ENCODE measurements at places on chromosomes 13 and 19.

DNA sequence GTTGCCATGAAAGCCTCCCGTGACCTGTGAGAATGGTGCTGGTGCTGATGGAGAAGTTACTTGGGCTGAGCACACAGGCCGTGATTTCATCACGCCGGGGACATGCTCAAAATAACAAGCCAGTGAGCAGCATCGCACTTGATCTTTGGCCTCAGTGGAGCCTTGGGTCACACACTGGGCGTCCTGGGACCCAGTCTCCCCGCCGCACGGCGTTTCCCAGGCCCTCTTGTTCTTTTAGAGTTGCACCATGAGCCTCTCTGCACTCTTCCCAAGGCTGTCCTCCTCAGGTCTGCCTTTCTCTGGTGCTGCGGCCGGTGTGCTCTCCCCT lies 9.5 kb upstream of the NDUFS7 start:
- no peak for DNase-seq

DNA sequence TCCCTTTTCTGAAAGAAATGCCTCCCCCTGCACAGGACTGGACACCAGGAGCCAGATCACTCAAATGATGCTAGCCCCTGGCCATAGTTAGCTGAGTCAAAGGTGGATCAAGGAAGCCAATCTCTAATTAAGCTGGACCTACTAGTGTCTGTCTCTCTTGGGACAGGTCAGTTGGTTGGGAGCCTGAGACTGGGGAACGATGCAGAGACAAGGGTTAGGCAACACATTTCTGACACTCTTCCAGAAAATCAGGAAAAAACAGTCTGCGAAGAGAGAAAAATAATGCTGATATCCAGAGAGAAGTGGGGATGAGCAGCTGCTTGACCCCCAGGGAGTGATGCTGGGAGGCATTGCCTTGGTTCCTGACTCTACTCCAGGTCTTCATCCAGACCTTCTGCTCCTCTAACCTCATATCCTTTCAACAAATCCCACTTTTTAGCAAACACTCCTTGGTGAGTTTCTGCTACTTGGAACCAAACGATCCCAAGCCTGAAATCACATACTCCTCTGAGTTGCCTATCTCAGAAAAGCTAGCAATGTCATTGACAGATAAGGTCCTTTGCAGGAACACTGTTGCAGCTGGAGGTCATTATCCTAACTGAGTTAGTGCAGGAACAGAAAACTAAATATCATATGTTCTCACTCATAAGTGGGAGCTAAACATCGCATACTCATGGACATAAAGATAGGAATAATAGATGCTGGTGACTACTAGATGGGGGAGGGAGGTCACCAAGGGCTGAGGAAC lies 369.7 kb downstream of the COG6 start:
- DNase-seq, result no peak

DNA sequence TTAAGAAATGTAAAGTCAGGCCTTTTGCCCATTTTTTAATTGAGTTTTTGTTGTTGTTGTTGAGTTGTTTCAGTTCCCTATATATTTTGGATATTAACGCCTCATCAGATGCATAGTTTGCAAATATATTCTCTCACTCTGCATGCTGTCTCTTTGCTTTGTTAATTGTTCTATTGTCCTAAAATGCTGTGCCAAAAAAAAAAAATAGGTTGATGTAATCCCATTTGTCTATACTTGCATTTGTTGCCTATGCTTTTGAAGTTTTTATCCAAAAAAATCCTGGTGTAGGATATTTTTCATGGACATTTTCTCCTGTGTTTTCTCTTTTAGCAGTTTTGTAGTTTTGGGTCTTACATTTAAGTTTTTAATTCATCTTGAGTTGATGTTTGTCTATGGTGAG lies 163.3 kb upstream of the STARD13 start:
- no peak for DNase-seq

DNA sequence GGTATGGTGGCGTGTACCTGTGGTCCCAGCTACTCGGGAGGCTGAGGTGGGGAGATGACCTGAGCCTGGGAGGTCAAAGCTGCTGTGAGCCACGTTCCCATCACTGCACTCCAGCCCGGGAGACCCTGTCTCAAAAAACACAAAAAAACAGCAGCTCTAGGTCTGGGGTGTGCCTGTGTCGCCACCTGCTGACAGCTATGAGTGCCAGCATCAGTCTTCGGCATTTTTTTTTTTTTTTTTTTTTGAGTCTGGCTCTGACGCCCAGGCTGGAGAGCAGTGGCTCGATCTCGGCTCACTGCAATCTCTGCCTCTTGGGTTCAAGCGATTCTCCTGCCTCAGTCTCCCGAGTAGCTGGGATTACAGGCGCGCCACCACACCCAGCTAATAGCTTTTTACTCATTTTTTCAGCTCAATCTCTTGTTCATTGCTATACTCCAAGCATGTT lies 10.1 kb downstream of the AP2S1 start:
- DNase-seq, result peak; percentile 55

GRCh38 chr19:33194886-33195644 lies 935 bp downstream of the LRP3 start:
- peak; percentile 62 for DNase-seq

DNA sequence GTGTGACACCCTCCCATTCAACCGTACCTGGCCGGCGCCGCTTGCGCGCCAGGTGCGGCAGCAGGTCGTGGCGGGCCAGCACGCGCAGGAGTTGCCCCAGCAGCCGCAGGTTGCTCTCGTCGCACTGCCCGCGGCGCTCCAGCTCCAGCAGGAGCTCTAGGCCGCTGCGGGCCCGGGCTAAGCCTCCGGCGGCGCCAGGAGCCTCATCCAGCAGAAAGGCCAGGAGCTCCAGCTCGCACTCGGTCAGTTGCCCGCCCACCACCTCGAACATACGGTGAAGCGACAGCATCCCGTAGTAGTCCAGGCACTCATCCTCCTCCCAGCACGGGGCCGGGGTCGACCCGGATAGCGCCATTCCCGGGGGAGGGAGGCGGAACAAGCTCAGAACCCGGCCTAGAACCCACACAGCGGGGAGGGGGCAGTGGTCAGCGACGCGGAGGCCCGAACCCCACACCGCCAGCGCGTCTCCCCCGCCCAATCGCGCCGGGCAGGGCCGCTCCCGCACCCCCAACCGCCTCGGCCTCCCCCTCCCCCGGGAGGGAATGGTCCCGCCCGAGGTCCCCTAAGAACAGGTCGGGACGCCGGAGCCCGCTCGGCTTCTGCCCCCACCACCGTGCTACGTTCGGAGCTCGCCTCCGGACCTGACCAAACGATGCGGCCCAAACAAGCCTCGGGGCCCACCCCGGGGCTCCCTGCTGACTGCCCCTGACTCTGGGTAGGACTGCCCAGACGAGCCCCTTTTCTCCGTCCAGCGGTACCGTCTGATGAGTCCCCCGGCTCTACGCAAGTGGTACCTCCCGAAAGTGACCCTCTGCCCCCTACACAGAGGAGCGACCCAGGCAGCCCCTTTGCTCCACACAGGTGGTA lies 591 bp downstream of the DEDD2 start:
- peak; percentile 34 for DNase-seq

GRCh38 chr19:34430738-34431625 lies 2.8 kb downstream of the UBA2 start:
- DNase-seq, result peak; percentile 68

DNA sequence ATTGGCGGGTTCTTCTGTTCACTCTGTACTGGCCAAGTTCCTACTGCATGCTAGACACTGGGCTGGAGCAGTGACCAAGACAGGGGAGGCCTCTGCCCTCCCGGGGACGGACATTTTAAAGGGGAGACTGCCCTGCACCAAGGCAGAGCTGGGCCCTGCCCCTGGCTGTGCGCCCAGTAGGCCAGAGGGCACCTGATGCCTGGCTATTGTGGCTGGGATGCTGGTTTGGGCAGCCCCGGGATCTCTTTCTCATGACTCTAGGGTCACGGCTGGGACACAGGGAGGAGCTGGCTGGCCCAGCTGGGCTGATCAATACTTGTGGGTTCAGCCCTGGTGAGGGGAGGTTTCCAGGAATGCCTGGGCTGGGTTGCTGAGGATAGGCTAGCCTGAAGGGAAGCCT lies 17.7 kb downstream of the LIPE start:
- DNase-seq, result no peak

- DNase-seq, result no peak
These were observed 201.7 kb downstream of the NUFIP1 start for GRCh38 chr13:44787617-44788016.

DNA sequence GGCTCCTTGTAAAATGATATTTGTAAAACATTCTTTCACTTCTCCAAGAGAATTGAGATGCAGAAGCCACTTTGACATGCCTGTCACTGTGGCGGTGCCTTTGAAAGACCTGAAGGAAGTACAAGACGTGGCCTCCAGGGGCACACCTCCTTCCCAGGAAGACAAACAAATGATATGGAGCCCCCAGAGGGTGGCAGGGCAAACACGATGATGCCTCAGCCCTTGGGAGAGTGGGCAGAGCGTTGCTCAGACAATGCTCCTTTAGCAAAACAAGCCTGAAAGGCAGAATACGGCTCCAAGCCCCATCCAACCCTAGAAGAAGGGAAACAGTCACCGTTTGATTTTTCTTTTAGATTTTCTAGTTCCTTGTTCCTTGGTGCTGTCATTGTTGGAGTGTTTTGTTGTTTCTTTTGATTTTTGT lies 9.2 kb upstream of the ATP12A start:
- DNase-seq, result no peak

GRCh38 chr13:96982672-96983071 lies 11.6 kb downstream of the OXGR1 start:
- DNase-seq, result no peak

DNA sequence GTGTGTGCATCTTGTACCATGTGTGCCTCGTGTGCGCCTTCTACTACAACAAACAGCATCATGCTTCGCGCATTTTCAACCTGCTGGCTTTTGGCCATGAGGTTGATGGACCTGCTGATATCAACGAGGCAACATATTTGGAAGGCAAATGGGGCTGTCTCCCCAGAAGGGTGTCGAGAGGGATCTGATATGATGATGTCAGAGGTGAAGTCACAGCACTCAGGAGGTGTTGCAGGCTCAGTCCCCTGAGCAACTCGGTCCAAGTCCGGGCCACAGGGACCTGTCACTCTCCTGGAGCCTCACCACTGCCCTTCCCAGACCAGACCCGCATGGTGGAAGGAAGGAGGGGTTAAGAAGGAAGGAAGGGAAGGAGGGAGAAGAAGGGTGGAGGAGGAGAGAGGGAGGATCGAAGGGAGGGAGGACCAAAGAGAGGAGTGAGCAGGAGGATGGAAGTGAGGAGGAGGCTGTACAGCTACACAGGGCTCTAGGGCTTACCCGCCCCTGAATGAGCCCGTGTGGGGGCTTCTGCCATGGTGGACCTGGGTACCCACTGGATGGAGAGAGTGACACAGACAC lies 6.7 kb upstream of the C13orf46 start:
- DNase-seq, result no peak

GRCh38 chr19:46631481-46631880 lies 4.5 kb downstream of the GNG8 start:
- peak; percentile 51 for DNase-seq

- DNase-seq, result no peak
These were observed 92.0 kb downstream of the CAB39L start for GRCh38 chr13:49351871-49352270.

GRCh38 chr19:47226426-47227351 lies 4.3 kb downstream of the BBC3 start:
- DNase-seq, result peak; percentile 83

DNA sequence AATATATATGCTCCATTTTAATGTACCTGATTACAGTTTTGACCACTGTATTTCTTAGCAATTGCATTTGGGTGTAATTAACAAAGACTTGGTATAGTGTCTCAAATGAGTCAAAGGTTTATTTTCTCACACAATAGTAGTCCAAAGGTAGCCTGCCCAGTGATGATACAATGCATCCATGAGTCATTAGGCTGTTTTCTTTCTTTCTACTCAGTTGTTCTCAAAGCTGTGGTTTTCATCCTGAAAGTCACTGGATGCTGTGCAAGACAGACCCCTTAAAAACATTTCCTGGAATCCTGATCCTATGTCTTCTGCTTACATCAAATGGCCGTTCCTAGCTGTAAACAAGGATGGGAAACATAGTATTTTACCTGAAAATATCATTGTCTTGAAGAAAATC lies 651.2 kb upstream of the MIR17HG start:
- no peak for DNase-seq

GRCh38 chr19:47781590-47782262 lies 3.2 kb downstream of the SELENOW start:
- DNase-seq, result no peak

- DNase-seq, result no peak
These were observed 41.7 kb downstream of the VWA8 start for GRCh38 chr13:41919031-41919740.

GRCh38 chr13:38657191-38657590 lies 29.7 kb upstream of the FREM2 start:
- no peak for DNase-seq

- DNase-seq, result no peak
These were observed 85.3 kb upstream of the FRY start for GRCh38 chr13:31946091-31946770.

DNA sequence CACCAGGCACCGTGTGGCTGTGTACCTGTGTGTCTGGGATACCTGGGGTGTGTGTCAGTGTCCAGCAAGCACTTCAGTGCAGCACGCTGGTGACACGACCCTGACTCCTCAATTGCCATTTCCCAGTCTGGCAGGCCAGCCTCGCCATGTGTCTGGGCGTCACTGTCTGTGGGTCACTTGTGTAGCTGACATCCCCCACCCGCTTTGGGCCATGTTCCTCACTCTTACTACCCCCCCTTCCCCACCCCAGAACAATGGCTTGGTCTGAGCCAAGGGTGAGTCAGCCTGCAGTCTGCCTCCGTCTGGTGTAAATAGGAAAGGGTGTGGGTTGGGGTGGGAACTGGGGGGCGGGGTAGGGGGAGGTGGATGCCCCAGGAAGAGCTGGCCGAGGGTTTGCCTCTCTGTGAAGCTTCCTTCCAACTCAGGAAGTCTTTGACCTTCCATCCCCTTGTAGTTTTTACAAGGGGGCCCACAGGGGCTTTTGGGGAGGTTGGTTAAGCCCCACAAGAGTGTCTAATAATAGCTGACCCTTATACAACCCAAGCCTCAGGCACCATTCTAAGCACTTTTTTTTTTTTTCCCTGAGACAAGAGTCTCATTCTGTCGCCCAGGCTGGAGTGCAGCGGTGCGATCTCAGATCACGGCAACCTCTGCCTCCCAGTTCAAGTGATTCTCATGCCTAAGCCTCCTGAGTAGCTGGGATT lies 17.6 kb downstream of the NOVA2 start:
- DNase-seq, result no peak

- no peak for DNase-seq
These were observed 41.8 kb downstream of the RFC3 start for GRCh38 chr13:33859691-33860303.

- DNase-seq, result no peak
These were observed 95.7 kb downstream of the SLC10A2 start for GRCh38 chr13:102970542-102970941.

DNA sequence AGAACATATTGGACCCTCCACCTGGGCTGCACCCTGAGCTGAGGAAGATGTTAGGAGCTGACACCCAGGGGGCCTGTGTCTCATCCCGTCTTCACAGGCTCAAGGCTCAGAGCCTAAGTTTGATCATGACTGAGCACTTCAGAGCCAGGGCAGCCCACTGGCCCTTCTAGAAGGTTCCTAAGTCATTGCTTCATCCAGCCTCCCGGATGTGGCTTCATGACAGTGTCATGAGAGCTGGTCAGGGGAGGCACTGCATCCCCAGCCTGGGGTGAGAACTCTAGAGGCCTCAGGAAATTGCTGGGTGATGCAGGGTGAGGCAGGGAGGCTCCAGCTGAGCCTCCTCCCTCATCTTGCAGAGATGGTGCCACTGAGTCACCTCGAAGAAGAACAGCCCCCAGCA lies 24.9 kb upstream of the PIK3R2 start:
- DNase-seq, result no peak

- DNase-seq, result no peak
These were observed 173.7 kb upstream of the ZNF507 start for GRCh38 chr19:32171719-32172151.

GRCh38 chr13:96781141-96781540 lies 213.1 kb downstream of the OXGR1 start:
- DNase-seq, result no peak

Data from SJCRH30 (cell line).